ENCODE measurements at places on chromosomes 1 and 21.

DNA sequence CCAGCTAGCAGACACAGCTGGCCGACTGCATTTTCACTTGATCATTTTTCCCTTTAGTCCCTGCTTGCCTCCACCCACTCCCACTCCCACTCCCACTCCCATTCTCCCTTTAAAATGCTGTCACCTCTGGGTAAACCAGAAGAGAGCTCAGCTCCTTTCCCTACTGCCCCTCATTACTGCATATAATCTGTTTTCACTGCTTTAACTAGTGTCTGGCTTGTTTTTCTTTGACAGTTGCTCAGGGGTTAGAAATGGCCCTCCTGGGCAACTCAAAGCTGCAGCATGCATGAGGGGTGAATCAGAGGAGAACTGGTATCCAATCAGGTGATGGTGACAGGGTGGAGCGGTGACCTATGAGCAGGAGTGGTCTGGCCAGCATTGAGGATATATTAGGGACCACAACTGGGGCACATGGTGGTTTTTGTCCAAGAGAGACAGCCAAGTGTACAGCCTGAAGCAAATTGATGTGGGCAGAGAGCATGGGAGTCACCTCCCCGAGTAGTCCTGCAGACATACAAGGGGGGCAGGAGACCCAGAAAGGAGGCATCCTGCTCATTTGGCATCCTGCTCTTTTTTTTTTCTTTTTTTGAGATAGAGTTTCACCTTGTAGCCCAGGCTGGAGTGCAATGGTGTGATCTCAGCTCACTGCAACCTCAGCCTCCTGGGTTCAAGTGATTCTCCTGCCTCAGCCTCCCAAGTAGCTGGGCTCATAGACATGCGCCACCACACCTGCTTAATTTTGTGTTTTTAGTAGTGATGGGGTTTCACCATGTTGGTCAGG, 42.6 kb upstream of the SRSF10 start:
- peak; percentile 82 for DNase-seq

DNA sequence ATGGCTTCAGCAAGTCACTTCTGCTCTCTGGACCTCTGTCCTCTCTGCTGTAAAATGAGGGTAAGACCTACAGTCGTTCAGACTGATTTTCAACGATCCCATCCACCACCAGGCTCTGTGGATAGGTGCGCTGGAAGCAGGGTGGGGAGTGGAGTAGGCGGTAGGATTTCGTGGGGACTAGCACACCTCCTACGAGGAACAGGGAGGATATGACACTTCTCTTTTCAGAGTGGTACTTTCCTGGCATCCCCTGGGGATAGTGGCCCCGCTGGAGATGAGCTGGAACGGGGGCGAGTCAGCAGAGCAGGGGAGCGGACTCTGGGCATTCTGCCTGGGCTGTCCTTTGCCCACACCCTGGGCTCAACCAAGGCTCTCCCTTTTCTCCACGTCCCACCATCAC, 17.7 kb downstream of the ETNK2 start:
- DNase-seq = no peak

DNA sequence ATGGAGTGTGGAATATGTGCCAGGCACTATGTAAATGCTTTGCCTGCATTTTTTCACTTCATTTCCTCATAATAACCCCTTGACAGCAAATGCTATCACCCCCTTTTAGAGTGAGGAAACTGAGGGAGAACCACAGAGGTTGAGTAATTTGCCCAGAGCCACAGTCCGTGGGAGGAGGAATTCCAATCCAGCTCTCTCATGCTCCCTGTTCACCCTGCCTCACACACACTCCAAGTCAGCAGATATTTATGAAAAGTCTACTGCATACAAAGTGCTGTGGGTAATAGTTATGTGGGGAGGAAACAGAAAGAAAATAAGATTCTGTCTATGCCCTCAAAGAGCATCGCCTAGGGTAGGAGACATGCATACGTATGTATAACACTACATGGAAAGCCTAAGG, 30.9 kb upstream of the RBM15 start:
- DNase-seq = no peak

DNA sequence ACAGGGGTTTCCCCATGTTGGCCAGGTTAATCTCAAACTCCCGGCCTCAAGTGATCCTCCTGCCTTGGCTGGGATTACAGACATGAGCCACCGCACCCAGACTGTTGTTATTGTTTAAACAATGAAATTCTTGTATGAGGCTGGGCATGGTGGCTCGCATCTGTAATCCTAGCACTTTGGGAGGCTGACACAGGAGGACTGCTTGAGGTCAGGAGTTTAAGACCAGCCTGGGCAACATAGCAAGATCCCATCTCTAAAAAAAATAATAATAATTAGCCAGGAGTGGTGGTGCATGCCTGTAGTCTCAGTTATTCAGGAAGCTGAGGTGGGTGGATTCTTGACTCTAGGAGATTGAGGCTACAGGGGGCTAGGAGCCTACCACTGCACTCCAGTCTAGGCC, 6.7 kb upstream of the WDTC1 start:
- DNase-seq = no peak

GRCh38 chr1:14922942-14923726, 230.4 kb upstream of the TMEM51 start:
- DNase-seq = no peak

GRCh38 chr1:75539230-75540116, 71.4 kb downstream of the SLC44A5 start:
- DNase-seq = peak; percentile 89

DNA sequence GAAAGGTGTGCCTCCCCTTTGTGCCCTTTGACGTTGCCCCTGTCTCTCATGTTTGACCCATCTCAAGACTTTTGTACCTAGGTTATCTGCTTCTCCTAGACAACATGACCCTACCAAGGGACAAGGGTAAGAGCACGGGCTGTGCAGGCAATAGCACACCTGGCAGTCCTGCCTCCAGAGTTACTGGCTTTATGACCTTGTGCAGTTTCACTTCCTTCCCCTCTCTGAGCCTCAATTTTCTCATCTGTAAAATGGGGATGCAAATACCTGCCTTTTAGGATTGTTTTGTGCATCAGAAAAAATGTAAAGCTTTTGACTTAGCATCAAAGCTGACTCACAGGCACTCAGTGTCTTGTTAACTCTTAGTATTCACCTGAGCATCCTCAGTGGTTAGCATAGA, 36.4 kb downstream of the ELK4 start:
- no peak for DNase-seq

DNA sequence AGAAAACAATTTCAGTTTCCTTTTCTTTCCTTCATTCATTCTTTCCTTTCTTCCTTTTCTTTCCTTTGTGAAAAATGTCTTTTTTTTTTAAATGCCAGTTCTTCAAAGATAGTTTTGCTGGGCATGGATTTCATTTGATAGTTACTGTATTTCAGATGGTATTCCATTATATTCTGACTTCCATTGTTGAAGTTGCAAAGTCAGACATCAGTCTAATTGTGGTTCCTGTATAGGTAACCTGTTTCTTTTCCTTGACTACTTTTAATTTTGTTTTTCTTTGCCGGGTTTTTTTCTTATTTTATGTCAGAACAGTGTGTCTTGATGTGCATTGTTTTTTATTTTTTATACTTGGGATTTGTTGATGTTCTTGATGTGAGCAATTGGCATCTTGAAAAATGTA, 40.4 kb upstream of the MPC2 start:
- DNase-seq = no peak

GRCh38 chr1:164719676-164720439, 160.9 kb downstream of the PBX1 start:
- no peak for DNase-seq

DNA sequence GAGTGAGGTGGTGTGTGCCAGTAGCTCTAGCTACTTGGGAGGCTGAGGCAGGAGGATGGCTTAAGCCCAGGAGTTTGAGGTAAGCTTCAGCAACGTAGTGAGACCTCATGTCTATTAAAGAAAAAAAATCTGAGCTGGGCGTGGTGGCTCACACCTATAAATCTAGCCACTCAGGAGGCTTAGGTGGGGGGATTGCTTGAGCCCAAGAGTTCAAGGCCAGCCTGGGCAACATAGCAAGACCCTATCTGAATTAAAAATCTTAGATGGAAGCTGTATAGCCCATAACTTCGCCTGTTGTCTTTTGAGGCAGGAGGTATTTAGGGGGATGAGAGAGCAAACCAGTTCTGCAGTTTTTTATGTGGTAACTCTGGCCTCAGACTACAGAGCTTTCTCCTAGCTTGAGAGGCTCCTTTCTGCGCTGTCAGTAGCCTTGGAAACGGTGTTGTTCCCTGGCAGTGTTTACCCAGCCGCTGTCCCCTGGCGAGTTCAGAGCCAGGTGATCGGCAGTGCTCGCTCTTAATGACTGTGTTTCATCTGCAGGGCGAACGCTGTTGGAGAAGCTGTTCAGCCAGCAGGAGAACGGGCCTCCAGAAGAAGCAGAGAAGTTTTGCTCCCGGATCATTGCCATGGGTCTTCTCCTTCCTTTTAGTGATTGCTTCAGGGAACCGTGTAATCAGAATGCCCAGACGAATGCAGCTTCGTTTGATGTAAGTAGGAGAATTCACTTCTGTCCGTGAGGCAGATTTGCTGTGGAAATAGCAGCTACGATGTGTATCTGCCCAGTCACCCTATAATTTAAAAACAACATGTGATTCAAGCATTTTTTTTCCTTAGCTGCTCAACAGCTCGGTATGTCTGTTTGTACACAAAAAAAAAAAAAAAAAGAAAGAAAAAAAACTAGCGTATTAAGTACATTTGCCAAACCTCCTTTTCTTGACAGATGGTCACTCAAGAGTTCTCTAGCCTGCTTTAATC, 31.2 kb downstream of the FMN2 start:
- no peak for DNase-seq
